ENCODE measurements at places on chromosomes 6 and 20.

- peak; percentile 83 for DNase-seq
Measured at GRCh38 chr6:33585403-33586107, 5.5 kb upstream of the BAK1 start.

DNA sequence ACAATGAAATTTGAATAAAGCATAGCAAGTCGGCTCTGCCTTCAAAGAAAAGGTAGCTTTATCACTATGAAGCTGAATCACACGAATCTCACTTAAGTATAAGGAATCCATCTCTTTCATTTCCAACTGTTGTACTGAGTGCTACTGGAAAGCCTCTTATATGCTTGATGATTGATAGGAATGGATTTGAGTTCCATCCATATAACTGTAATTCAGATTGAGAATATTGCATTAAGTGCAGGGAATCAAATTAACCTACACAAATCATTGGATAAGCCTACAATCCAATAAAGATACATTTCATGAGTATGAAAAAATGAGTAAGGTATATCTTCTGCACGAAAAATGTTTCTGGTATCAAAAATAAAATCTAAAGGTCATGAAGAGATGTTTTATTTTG lies 444.8 kb upstream of the PLCB4 start:
- DNase-seq: no peak

DNA sequence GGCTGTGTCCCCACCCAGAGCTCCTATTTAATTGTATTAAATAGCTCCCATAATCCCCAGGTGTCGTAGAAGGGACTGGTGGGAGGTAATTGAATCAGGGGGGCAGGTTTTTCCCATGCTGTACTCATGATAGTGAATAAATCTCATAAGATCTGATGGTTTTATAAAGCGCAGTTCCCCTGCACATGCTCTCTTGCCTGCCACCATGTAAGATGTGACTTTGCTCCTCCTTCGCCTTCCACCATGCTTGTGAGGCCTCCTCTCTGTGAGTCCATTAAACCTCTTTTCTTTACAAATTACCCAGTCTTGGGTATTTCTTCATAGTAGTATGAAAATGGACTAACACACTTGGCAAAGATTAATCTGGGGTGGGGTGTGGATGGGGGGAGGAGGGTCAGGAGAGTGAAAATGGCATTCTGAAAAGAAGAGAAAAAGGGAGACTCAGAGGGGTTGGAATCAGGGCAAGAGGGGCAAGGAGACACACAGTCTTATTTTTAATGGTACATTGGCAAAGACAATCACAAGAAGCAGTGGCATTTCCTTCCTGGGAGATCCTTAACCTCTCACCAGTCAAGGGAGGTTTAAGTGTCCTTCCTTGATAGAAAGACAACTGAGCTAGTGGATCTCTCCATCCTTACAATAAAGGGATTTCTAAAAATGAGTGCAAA lies 37.5 kb upstream of the NOX3 start:
- no peak for DNase-seq

DNA sequence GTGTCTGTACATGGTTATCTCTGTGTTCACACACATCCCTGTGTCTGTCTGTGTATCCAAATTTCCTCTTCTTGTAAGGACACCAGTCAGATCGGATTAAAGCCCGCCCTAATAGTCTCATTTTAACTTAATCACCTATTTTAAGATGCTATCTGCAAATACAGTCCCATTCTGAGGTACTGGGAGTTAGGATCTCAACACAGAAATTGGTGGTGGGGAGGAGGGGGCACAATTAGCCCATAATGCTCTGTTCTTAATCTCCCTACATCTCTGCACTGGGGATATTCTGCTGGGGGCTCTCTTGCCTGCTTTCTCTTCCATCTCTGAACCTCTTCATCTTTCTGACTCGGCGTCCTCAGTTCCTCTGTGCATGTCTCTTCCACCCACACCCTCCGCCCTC lies 320.7 kb downstream of the CDC5L start:
- no peak for DNase-seq

- DNase-seq: no peak
Measured at GRCh38 chr20:44942264-44942973, 17.8 kb downstream of the TOMM34 start.

- DNase-seq: no peak
Measured at GRCh38 chr20:12153628-12154027, 235.9 kb downstream of the BTBD3 start.

GRCh38 chr20:13296070-13296469 lies 75.0 kb downstream of the ISM1 start:
- no peak for DNase-seq

DNA sequence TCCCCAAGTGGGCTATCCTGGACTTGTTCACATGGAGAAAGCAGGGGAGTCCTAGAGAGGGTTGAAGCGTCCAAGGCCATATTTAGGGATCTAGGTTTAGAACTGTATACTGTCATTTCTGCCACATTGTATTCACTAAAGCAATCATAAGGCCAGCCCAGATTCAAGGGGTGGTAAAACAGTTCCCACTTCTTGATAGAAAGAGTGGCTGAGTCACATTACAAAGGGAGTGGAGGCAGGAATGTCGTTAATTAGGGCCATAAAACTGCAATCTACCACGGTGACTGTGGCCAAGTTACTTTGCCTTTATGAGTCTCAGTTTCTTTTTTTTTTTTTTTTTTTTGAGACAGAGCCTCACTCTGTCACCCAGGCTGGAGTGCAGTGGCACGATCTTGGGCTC lies 7.4 kb upstream of the UBR2 start:
- DNase-seq: no peak

DNA sequence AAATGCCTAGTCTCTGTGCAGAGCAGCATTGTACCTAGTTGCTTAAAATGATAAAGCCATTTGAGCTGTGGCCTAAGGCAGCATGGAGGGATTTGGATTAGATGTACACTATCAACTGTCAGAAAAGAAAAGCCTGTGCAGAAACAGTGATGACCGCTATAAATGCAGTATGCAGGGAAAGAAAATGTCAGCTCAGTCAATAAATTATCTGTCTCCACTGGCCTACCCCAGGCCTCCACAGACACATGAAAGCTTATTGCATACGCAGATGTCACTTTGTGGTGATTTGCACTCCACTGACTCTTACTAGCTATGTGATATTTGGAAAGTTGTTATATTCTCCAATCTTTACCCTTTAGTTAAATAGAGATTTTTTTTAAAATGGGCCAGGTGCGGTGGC lies 221.9 kb upstream of the OPRM1 start:
- no peak for DNase-seq

GRCh38 chr6:47525330-47526057 lies 47.9 kb downstream of the CD2AP start:
- DNase-seq: no peak

- peak; percentile 13 for DNase-seq
Measured at GRCh38 chr6:23181356-23182110, 612.2 kb downstream of the HDGFL1 start.

GRCh38 chr6:208364-208763 lies 83.9 kb upstream of the DUSP22 start:
- DNase-seq: no peak

GRCh38 chr20:35563834-35564233 lies 22.0 kb downstream of the ERGIC3 start:
- DNase-seq: no peak

DNA sequence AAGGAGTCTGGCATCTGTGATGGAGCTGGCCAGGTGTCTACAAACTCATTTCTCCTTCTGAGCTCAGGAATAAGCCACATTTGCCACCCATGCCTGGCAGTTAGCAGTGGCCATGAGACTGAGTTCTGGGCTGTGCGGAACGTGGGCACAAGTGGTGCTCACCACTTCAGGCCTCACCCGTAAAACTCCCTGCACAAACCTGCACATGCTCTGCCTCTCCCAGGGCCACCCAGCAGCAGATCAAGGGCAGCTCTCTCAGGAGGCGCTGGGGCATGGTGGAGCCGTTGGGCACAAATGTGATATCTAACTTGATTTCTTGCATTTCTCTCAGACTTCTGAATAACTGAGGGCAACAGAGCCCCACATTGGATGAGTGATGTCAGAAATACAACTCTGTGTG lies 269.5 kb downstream of the HIVEP2 start:
- DNase-seq: no peak

GRCh38 chr6:38039502-38039901 lies 220.0 kb downstream of the ZFAND3 start:
- DNase-seq: no peak

- no peak for DNase-seq
Measured at GRCh38 chr20:53231061-53231460, 258.9 kb downstream of the TSHZ2 start.

- no peak for DNase-seq
Measured at GRCh38 chr6:17988422-17988944, 1.0 kb upstream of the KIF13A start.

- no peak for DNase-seq
Measured at GRCh38 chr20:63176034-63176426, 39.9 kb downstream of the YTHDF1 start.

DNA sequence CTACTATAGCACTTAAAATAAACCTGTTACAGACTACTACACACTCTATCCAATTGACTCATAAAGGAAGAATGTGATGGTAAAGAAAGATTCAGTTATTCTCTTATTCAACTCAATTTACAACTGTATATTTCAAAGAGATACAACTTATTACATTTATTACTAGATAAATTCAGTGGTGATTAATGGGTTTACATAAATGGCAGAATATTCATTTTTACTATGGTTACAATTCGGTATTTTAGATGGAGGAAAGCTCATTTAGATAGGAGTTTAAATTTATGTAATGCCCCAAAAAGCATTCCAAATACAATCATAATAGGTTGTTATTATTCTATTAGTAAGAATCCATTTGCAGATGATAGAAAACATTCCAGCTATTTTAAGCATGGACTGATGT lies 439.1 kb upstream of the OPRM1 start:
- DNase-seq: no peak

- DNase-seq: no peak
Measured at GRCh38 chr6:129235167-129236000, 352.4 kb downstream of the LAMA2 start.

GRCh38 chr20:768426-768978 lies at the start of gene SLC52A3:
TSS of gene SLC52A3 (minus strand) at chr20:768500. CDS start at chr20:765774, 2,726 bp downstream.
- no peak for DNase-seq

DNA sequence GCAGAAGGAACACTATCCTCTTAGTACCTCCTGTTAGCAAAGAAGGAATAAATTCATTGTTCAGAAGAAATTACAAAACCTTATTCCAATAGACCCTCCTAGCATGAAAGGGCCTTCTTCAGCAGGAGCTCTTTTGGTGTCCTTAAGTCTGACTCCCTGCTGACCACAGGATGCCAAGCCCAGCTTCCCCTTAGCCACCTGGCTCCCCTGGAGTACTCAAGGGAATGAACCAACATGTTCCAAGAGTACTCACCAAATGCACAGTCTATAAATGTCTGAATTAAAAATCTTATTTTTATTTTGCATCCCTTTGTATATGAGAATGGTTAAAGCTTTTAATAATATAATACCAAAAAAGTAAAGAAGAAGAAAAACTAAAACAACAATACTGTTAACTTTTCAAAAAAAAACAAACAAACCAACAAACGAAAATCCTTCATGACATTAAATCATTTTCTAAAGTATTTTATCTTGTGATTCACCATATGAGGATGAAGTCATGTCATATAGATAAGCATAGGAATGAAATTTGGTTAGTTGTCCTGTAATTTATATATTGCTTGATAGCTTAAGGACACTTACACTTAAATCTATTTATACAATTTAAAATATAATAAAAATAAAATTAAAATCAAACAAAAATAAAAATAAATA lies 1355.1 kb downstream of the HACE1 start:
- no peak for DNase-seq

- DNase-seq: no peak
Measured at GRCh38 chr6:103925317-103925716, 934.4 kb downstream of the HACE1 start.

DNA sequence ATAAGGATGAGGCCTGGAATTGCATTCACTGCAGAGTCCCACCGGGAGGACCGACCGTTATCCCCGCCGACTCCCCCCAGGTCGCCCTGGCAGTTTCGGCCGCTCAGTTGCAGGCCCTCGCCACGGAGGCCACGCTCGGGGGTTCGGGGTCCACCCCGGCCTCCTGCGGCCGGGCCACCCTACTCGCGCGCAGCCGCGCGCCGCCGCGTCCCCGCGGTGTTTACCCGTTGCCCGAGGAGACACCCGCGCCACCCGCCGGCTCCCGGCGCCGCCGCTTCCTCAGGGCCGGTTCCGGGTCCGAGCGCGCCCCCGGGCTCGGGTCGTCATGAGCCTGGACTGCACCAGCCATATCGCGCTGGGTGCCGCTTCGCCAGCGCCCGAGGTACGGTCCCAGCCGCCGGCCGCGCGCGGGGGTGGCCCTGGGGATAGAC lies at the start of gene CCDC170:
TSS of gene CCDC170 (plus strand) at position 214 of the 431 bp plus-strand sequence. CDS start at position 326, 112 bp downstream.
- DNase-seq: no peak

- no peak for DNase-seq
Measured at GRCh38 chr6:160132297-160132637, 10.7 kb downstream of the SLC22A1 start.

- DNase-seq: no peak
Measured at GRCh38 chr6:105120570-105120969, 59.2 kb downstream of the POPDC3 start.

DNA sequence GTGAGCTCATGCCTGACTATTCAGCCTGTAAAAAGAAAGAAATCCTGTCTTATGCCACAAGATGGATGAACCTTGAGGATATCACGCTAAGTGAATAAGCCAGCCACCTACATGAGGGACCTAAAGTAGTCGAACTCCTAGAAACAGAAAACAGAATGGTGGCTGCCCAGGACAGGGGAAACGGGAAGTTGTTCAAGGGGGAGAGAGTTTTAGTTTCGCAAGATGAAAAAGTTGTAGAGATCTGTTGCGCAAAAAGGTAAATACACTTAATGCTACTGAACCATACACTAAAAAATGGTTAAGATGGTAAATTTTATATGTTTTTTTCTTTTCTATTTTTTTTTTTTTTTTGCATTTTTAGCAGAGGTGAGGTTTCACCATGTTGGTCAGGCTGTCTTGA lies 74.1 kb upstream of the RALY start:
- no peak for DNase-seq

DNA sequence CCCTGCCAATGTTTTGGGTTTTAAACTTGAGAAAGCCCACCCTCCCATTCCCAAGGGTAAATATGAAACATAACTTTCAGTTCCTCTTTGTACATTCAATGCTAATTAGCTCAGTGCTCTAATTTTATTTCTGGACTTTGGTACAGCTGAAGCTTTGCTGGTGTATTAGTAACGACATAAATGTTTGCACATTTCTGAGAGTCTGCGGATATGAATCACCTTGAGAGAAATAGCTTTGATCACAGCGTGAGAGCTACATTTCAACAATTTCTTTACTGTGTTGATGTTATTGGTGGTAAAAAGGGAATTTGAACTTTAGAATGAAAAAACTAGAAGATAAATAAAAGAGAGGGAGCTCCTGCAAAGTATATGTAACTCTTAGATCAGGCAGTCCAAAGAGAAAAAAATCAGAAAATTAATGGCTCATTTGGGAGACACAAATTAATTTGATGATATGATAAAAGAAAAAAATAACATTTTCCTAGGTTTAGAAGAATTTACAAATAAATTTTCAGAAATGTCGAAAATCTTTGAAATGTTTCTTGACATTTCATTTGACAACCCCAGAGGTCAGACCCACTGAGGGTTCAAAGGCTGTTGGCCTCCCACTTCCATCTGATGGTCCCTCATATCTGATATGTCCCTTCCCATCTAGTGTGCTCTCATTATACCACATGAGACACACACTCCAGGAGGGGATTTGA lies 38.5 kb upstream of the CAP2 start:
- DNase-seq: no peak

Measured in Ammon's horn (tissue), 1 donor.